ENCODE measurements at places on chromosomes 3 and 15.
A peak's percentile ranks its signal among the peaks of the same experiment; 100 is the strongest.

GRCh38 chr3:111578867-111579266 is 16.3 kb downstream of the ZBED2 start:
- no peak for DNase-seq

GRCh38 chr3:106068381-106068780 is 199.6 kb upstream of the CBLB start:
- DNase-seq: no peak

DNA sequence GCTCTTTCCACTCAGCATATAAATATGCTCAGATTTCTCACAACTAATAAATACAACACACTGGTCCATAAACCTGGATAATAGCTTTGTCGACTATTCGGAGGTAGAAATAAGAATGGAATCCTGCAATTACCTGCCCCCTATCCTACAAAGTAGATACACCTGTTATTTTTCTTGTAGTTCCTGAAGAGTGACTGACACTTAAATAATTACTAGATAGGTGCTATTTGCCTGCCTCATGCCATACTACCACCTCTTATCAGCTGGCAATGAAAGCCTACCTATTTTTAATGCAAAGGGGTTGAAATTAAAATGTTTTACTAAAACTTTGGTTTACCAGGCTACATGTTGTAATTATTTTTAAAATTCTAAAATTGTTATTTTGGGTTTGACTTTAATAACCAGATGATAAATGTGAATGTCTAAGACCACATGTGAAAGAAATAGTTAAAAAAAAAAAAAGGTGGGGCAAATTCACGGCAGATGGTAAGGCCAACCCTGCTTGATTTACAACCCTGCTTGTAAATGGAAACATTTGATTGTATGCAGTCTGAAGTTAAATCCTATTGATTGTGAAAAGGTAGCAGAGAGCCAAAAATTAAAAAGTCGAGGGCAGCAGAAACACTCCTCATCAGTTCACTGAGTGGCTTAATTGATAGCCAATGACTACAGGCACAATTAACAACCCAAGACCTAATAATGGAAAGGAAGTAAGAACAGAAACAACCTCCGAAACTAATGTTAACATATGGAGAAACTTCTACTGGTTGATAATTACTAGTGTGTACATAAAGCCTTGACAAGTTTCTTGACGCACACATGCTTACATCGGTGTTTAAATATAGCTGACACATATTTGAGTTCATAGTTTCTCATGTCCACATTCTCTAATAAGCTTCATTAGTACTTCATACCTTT is 8.9 kb downstream of the PEAK1 start:
- no peak for DNase-seq

DNA sequence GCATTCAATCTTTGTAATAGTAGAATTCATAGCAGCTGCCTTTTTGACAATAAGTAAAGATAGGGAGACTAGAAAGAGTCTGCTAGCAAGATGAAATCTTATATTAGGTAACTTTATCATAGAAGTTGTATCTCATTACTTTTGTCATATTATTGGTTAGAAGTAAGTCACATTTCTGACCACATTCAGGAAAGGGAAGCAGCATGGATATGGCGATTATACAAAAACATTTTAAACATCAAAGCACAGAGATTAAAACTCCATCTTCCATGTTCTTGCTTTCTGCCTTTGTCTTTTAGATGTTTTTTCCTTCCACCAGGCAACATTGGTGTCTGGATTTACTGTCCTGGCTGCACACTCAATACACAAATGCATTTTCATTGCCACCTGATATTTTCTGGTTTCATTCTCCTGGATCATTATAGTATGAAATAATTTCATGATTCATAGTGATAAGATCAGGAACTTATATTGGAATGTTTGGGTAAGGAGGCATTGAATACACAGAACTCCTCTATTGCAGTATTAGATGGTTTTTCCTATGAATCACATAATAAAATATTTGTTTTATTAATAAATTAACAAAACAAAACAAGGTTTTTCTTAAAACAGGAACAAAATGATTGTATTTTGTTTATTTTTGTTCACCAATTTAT is 1460.3 kb upstream of the CADM2 start:
- DNase-seq: no peak

DNA sequence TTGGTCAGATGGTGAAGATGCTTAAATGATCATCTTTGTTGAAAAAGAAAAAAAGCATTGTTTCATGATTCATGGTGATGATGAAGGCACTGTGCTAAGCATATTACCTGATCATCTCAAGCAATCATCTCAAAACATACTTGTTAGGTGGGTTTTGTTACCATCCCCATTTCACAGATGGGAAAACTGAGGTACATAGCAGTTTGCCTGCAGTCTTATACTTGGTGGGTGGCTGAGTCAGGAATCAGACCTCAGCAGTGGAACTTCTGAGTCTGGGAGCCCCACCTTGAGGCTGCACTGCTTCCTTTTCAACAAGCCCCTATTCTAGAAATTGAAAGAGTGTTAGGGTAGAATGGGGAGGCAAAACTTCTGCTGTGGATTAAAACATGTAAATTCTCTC is 341.1 kb downstream of the THSD4 start:
- DNase-seq: no peak

DNA sequence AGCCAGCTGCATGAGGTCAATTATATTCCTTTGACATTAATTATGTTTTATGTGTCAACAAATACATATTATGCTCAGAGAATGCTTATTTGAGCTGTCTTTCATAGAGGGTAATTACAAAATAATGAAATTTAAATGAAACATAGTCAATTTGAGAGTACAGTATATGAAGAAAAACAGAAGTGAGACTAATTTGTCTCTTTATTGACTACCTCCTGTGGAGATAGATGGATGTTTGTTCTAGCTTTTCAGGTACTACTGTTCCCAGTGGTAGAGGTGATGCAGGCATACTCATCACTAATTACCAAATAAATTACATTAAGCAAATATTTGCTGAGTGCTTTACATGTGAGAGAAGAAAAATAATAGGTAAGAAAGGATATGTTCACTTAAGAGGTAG is 1129.6 kb downstream of the OTOL1 start:
- no peak for DNase-seq

- no peak for DNase-seq
These were observed 42.1 kb upstream of the RAF1 start for GRCh38 chr3:12705981-12706380.

DNA sequence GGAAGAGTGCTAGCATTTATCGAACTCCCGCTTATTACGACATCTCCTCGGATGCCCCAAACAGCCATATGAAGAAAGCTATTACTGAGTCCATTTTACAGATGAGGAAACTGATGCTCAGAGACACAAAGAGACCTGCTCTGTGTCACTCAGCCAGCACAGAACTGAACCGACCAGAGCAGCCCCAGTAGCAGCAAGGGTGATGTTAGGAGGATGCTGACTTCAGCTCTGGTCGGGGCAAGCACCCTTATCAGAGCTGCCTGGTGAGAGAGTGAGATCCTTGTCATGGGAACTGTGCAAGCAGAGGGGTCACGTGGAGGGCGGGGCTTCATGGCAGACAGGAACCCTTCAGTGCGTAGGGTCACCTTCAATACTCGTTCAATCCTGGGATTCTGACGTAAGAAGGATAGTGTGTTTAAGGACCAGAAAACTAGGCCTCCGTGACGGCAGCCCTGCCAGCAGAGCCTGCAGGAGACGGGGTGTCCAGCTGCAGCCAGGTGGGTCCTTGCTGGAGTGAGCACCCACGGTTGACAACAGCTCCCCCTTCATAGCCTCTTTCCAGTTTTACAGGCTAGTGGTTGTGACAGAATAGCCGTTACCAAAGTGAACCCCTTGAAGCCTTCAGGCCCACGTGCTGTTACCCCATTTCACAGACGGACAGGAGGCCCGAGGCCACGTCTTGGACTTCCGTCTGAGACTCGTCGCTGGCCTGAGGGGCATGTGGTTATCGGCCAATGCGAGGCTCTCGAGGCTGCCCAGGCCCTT is 12.0 kb upstream of the IQSEC1 start:
- peak; percentile 39 for DNase-seq

DNA sequence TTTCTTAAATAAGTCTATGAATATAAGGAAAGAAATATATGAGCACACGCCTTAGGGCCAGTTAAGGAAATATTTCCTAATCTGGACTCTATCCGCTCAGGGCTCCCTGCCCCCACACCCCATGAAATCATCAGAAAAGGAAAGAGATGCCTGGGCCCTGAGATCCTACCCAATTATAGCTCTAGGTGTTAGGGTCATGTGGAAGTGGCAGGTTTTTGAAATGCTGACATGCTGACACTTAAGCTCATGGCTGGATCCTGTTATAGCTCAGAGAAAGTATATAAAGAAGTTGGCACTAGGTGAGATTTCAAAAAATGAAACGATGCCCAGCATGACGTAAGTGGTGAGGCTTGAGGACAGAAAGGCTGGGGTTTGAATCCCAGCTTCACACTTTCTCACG is 43.5 kb upstream of the AKAP13 start:
- DNase-seq: no peak

- peak; percentile 83 for DNase-seq
These were observed 88.0 kb downstream of the LRRK1 start for GRCh38 chr15:101006931-101007691.

DNA sequence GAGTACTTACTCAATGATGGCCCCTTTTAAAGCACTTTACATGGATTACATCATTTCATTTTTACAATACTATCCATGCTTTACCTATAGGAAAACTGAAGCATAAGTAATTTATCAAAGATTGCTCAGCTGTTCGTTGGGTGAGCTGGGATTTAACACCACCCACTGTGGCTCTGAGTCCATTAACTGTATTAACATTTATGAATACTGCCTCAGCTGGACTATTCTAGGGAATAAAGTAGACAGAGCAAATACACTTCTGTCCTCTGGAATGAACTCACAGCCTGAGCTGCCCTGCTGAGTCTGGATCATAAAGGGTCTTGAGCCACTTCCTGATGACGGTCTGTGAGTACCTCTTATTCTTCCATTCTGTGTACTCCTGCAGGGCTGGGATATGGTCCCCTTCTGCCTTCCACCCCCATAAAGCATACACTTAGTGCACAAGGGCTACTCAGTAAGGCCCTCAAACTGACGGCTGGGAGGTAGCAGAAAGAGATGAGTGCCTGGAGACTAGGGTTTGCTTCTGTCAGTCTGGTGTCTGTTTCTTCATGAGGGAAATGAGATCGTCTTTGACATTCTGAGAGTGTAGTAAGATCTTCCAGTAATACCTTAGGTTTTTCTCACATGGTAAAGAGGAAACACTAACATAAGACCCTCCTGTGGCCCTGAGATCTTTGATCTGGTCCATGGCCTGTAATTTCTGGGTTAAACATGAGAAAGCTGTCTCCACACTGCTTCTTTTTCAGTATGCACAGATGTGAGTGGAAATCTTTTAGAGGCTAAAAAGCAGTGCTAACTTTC is 12.6 kb upstream of the ST6GAL1 start:
- no peak for DNase-seq

DNA sequence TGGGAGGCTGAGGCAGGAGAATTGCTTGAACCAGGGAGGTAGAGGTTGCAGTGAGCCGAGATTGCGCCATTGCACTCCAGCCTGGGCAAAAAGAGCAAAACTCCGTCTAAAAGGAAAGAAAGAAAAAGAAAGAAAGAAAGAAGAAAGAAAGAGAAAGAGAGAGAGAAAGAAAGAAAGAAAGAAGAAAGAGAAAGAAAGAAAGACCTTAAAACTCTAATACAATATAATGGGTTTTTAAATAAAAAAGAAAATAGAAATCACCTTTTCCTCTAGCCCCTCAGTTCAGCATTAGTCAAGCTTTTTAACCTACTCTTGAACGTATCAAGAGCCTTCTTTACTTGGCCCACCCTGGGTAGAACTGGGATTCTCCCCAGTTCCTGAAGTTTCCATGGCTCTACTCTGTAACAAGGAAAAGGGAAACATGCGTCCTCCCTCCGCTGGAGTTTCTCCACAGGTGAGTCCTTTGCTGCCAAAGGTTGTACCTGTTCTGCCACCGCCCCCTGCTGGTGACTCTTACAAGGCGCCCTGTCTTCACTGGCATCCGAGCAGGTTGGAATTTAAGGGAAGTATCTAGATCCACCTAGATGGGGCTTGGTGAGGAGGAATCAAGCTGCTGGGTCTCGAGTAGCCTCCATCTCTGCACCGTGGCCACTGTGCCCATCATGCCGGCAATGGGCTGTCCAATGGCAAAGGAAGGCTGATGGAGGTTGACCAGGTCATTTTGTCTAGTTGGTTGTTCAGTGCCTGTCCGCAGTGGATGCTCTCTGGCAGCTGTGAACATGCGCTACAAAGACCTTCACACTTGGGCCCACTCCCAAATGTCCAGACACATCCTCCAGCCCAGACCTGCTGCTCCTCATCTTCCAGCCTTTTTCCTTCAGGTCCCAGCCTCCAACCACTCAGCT is 20.6 kb upstream of the EPHB3 start:
- peak; percentile 61 for DNase-seq

DNA sequence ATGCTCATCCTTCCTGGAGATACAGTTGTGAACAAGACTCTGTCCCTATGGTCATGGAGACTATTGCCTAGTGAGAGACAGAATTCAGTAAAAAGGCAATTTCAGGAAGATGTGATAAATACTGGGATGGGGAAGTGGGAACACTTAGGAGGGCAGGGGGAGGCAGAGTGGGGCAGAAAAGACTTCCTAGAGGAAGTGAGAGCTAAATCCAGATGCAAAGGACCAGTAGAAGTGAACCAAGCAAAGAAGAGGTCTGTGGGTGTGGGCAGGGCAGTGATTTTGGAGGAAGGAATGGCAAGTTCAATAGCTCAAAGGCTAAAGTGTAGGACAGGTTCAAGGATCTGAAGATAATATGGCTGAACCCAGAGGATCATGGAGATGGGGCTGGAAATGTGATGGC is 68.9 kb downstream of the CD200R1L start:
- DNase-seq: no peak

- DNase-seq: no peak
These were observed 99.4 kb downstream of the FLNB start for GRCh38 chr3:58107597-58107996.

- no peak for DNase-seq
These were observed 52.4 kb downstream of the ILDR1 start for GRCh38 chr3:121969631-121970030.

DNA sequence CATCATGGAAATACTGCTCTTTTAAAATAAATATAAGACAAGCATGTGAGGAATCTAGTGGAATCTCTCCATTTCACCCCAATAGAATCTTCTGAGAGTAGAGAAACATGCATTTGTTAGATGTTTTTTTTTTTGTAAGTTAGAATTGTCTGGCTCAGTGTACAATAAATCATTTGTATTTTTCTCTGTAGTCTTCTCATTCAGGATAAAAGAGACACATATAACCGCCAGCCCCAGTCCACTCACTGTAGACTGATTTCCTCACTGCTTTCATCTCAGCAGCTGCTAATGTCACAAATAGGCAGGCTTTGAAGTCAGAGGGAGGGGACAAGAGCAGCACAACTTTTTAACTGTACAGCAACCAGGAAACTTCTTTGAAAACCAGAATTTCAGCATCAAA is 140.2 kb upstream of the RBMS3 start:
- no peak for DNase-seq

DNA sequence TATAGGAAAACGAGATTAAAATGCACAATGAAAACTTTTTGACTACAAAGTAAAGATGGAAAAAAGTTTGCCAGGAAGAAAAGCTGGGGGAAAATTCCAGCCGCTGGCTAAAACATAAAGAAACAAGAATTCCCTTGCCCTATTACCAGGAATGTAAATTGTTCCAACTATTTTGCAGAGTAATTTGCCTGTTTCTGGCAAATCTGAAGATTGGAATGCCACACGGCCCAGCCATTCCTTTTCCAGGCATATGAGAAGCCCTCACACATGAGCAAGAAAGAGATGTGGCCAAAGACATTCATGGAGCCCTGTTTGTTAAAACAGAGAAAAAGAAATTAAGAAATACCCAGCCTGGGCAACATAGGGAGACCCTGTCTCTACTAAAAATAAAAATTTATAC is 8.4 kb upstream of the GATA2 start:
- DNase-seq: no peak
